ENCODE measurements at places on chromosomes 11 and 22.

- no peak for DNase-seq
These were observed 323.3 kb downstream of the NTM start for GRCh38 chr11:131693756-131694155.

GRCh38 chr22:24485608-24486007, 9.5 kb upstream of the UPB1 start:
- DNase-seq = no peak

GRCh38 chr11:43517518-43517917, 158.8 kb downstream of the TTC17 start:
- no peak for DNase-seq

GRCh38 chr22:27573280-27574001, 228.1 kb downstream of the MN1 start:
- DNase-seq = no peak

DNA sequence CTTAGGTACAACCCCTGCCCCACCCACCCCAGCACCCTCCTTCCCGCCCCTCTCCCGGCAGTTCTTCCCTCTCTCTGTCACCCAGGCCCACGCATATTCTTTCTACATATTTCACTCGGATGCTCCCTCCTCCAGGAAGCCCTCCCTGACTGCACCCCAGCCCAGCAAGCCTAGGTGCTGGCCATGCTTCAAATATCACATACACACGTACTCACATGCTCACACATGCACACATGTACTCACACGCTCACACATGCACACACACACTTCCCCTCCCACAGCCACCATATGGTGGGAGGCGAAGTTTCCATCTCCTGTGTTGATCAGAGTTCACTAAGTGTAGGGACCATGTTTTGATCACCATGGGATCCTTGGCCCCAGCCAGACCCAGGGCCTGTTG, 90.4 kb downstream of the WNT7B start:
- DNase-seq = no peak

- DNase-seq = no peak
These were observed 3.5 kb downstream of the CBX7 start for GRCh38 chr22:39148727-39149535.

DNA sequence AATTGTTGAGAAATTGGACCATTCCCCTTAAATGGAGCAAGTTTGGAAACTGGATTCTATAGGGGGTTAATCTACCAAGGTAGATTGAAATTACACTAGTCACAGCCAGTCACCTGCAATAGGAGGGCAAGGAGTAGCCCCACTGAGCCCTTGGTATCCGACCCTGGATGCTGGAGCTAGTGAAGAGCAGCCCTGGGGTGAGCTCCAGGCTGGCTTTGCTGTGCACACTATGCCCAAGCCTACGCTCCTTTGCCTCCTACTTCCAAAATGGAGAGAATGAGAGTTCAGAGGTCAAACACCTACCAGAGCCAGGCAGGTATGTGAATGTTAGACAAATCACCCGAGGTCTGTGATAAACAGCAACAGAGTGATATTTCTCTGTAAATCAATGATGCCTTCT, 23.7 kb downstream of the SNU13 start:
- no peak for DNase-seq

GRCh38 chr22:42717197-42717928, 3.3 kb downstream of the A4GALT start:
- DNase-seq = no peak

- no peak for DNase-seq
These were observed 28.1 kb upstream of the SCARF2 start for GRCh38 chr22:20465759-20466077.

DNA sequence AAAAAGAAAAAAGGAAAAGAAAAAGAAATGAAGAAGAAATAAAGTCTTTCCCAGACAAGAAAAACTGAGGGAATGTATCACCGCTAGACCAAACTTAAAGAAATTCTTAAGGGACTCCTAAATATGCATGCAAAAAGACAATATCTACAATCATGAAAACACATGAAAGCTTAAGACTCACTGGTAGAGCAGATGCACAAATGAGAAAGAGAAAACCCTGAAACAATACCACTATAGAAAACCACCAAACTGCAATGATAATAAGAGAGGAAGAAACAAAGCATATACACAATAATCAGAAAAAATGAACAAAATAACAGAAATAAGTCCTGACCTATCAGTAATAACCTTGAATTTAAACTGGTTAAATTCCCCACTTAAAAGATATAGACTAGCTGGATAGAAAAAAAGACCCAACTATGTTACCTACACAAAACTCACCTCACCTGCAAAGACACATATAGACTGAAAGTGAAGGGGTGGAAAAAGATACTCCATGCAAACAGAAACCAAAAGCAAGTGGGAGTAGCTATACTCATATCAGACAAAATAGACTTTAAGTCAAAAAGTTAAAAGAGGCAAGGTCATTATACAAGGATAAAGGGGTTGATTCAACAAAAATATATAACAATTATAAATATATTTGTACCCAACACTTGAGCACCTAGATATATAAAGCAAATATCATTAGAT, 61.3 kb upstream of the NARS2 start:
- DNase-seq = no peak

- DNase-seq = peak; percentile 16
These were observed 2.9 kb upstream of the PPP6R2 start for GRCh38 chr22:50339945-50340879.

- no peak for DNase-seq
These were observed 58.1 kb downstream of the TSPAN18 start for GRCh38 chr11:44784851-44785250.

GRCh38 chr11:2104524-2105440, 34.4 kb downstream of the IGF2 start:
- no peak for DNase-seq

- no peak for DNase-seq
These were observed 10.7 kb downstream of the BUD13 start for GRCh38 chr11:116762132-116762531.

DNA sequence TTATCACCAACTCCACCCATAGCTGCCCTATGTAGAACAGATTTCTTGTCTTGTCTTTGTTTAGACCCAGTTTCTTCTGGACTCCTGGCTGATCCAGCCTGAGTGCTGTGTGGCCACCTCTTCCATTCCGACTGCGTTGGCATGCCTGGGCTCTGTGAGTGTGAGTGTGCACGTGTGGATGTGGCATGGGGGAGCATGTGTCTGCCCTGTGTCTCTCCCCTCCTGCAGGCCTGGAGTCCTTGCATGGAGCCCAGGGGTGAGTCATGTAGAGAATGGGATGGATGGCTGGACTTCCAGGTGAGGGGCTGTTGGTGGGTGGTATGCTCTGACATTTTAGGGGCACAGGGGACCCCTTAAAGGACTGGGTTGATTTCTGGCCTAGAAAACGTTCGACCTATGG, 194.7 kb downstream of the GRIK4 start:
- no peak for DNase-seq

- DNase-seq = no peak
These were observed 37.9 kb downstream of the NECTIN1 start for GRCh38 chr11:119691020-119691666.

- no peak for DNase-seq
These were observed 8.8 kb downstream of the RBM14 start for GRCh38 chr11:66625041-66625751.

GRCh38 chr22:36744791-36745190, 31.1 kb downstream of the IFT27 start:
- no peak for DNase-seq
